Neural crest cell (in vitro differentiated cells): ENCODE measurements at places on chromosomes 12 and 14.
A peak's percentile ranks its signal among the peaks of the same experiment; 100 is the strongest.

DNA sequence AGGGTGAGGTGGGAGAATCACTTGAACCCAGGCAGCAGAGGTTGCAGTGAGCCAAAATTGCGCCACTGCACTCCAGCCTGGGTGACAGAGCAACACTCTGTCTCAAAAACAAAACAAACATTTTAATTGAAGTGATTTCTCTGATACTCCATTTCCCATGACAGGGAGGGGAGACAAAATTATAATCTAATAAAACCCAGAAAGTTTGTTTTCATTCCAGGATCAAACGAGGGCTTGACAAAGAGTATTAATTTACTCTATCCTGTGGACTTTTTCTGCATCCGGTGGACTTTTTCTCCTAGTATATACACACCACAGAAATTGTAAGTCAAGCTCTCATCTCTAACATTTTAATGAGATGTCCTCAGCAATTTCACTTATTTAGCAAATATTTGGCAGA lies 14.5 kb upstream of the AP4S1 start:
- no peak for DNase-seq

DNA sequence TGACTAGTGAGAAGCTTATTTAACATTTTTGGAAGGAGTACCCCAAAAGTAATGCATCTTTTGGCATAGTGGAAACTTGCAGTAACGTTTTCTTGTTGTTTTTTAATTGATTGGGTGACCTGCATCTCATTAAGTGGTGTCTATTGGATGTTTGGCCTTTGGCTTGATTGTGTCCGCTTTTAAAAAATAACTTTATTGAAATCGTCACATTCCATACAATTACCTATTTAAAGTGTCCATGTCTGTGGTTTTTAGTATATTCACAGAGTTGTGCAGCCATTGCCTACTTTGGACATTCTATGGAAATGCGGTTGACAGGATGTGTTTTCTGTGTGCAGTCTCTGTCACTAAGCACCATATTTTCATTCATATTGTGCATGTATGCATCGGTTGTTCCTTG lies 46.3 kb downstream of the TRAF3 start:
- no peak for DNase-seq

GRCh38 chr14:42565556-42565955 lies 958.9 kb downstream of the LRFN5 start:
- no peak for DNase-seq

- DNase-seq = no peak
These were observed 13.0 kb downstream of the TOMM20L start for GRCh38 chr14:58408681-58409215.

GRCh38 chr12:121217761-121218160 lies 7.8 kb downstream of the P2RX4 start:
- DNase-seq = no peak

DNA sequence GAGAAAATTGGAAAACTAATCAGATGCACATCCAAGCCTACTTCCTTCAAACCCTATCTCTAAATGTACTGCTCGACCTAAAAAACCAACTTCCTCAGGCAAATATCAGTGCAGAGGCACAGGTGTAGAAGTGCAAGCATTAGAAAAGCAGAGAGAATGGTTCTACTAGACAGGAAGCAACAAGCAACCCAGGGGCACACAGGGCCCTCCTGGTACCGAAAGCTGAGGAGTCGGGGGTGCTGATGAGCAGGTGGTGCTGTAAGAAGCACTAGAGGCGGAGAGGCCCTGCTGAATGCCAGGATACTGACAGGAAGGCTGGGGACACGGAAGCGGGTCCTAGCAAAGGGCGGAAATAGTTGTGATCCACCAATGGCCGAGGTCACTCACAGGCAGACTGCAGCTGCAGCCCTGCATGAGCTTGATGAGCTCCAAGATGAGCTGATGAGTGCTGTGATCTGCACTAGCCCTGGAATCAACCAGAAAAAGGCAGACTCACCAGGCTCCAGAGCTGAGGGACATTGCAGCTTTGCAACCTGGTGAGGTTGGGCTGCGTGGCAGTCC lies 85.9 kb downstream of the TTC7B start:
- DNase-seq = no peak

DNA sequence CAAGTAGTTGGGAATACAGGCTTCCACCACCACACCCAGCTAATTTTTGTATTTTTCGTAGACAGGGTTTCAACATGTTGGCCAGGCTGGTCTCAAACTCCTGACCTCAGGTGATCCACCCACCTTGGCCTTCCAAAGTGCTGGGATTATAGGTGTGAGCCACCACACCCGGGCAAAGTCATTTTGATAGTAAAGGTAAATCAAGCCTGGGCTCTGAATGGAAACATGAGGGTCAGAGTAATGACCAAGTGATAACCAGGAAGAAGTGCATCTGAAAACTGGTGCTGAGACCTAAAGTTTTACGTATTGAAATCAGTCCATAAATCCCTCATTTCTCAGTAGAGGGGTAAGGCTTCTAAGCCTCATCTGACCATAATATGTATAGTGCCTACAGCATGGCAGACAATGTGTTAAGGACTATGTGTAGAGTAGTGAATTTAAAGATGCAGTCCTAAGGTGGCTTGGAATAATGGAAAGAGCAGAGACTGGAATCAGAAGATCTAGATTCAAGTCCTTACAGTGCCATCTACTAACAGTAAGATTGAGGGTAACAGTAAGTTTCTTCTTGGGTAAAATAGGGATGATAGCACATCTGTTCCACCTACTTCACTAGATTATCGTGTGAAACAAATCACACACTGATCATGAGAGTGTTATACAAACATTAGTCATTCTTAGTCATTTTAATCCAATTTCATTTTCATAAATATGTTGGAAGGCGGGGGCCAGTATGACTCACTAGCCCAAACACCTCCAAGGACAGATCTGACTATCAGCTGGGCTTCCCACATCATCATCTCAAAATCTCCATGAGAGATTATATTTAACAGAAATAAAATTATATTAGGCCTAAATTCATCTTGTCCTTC lies 11.2 kb downstream of the MAP4K5 start:
- DNase-seq = no peak

- no peak for DNase-seq
These were observed 201.6 kb upstream of the KITLG start for GRCh38 chr12:88781909-88782308.

GRCh38 chr14:24377126-24377525 lies 9.1 kb downstream of the NFATC4 start:
- no peak for DNase-seq

DNA sequence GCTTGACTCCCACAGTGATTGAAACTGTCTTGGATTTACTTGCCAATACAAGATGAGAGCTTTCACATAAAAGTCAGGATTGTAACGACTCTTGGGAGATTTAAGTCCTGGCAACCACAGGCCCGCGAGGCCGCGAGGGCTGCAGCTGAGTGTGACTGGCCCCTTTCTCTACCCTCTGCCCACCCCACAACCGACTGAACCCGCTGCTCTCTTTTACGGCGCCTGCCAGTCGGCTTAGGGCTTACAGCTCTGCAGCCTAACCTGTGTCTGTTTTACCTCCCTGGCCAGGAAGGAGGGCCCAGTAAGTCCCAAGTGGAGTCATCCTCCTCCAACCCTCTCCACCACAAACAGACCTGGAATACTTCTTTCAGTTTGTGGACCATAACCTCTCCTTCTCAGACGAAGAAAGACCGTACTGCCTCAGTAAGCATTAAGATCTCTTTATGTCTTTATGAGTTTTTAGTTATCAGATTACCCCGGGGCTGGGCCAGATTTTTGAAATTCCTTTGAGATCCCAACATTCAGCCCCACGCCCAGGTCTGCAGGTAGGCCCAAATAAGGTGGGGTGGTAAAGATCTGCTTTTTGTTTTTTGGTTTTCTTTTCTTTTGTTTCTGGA lies 12.6 kb upstream of the TIGAR start:
- DNase-seq = no peak

DNA sequence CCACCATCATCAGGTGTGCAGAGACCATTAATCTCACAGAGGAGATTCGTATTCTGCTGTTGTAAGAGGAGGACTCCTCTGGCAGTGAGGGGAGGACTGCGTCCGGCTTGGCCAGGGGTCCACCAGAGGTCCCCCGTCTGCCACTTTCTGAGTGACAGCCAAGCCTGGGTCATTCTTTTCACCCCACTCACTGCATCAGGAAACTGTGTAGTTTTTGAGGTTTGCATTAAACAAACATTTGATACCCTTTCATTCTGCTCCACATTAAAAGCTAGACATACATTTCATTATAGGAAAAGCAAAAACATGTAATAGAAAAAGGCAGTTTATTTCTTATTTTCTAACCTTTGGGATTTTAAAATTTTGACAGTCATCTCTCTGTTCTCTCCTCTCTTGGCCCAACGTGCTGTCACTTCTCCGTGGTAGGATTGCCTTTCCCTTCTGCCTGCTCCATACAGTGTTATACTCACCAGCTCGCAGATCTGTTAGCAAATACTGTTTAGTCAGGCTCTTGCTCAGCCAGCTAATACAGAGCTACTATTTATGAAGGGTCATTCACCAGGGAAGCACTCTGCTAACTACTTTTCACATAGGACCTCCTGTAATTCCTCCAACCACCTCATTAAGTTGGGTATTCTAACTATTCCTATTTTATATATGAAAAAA lies 99.3 kb downstream of the PELI2 start:
- DNase-seq = no peak

GRCh38 chr12:75177997-75178396 lies 31.6 kb downstream of the KCNC2 start:
- DNase-seq = no peak

DNA sequence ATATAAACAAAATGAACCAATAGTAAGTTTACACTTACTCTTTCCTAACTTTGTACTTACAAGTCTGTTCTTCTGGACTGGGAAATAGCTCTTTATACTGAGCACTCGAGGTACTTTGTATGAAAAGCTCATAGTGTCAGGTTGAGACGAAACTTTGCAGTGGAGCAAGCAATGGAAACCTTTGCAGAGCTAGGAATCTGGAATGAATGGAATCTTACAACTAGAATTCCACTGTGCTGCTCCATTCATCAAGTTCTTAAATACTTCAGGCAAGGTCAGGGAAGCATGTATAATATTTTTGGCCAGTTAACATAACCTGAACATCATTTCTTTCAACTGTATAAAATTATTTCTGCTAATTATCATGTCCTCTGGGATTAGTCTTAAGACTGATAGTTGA lies 1327.5 kb upstream of the FLRT2 start:
- no peak for DNase-seq

DNA sequence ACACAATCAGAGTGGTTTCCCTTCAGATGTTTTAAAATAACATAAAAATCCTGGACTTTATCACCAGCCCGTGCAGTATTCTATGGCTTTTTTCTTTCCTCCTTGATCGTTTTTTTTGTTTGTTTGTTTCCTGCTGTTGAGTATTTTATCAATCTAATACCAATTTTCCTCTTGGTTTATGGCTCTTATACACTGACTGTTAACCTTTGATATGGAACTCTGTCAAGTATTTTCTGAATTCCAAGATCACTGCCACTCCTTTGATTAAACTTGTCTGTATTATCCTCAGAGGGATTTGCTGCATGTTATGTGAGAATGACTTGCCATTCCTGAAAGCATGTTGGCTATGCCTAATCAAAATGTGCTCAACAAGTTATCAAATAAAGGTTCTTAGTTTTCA lies 88.4 kb downstream of the PELI2 start:
- DNase-seq = no peak

- no peak for DNase-seq
These were observed 6.1 kb upstream of the SNAPC1 start for GRCh38 chr14:61756135-61756534.

DNA sequence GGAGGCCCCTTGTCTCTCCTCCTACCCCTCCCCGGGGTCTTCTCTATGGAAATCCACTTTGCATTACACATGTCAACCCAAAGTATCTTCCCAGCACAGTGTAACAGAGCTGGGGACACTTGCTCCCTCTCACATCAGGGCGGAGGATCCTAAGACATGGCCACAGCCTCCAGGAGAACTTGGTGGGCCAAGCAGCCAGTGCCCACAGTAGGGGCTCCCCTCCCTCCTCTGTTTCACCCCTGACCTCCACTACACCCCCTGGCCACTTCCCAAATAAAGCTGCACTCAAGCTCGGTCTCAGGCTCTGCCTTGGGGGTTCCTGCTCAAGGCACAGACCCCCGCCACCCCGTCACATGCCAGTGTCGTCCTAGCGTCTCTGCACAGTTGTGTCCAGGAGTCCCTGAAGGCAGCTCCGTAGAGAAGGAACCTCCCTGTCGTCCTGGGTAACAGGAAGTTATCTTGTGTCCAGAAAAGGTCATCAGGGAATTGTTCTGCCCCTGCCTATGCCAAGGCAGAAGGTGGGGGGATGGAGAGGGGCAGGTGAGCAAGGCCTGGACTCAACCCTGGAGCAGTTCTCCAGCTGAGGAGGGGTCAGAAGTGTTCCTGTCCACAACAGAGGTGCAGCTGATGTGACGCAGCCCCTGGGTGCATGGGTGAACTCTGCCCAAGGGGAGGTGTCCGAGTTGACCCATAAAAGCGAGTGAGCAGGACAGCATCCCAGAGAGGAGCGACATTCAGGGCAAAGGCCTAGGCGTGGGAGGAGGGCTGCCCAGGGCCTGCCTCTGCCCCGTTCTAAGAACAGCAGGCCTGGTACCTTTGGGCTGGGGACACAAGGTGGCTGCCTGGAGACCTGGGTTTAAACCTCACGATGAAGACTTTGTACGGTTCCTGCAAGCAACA lies 25.5 kb downstream of the DIO3 start:
- no peak for DNase-seq

DNA sequence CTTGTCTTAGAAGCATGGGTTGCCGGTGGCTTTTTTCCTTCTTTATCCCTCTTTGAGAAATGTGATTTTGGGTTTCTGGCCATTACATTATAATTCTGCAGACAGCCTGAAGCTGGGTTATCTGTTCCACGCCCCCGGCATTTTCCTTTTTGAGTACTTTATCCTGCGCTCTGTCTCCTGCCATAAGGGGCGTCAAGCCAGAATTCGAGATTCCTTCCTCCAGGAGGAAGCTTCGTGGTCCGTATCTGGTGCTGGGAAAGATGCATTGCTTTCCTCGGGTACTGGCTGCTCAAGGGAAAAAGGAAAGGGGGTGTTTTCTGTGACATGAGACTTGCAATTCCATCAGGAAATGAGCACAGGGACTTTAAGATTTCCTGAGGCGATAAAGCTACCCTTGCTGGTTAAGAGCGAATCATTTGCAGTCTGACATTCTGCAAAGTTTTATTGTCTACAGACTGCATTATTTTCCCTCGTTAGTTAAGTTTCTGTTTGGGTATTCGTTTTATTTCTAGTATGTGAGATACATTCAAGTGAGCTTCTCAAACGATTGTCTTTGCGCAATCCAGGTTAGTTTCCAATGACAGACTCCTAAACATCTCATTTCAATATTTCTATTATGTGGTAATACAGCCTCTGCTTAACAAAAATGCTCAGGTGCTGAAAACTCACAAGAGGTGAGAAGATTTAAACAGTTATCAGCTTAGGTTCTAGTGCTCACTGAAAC lies 694 bp downstream of the AKAP5 start:
- DNase-seq = peak; percentile 22

DNA sequence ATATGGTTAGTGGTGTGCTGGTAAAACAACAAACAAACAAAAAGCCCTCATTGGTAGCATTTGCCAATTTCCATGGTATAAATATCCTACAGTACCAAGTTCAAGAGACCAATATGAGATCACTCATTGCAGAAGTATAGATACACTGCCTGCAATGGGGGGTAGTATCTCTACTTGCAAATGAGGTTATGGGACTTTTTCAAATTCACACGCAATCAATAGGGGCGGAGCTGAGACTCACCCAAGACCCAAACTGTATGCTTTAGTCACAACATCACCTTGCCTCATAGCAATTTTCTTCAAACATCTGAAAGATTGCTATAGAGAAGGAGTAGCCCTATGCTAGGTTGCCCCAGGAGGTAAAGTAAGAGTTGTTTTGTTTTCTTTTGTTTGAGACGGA lies 93.7 kb downstream of the VCPKMT start:
- no peak for DNase-seq
